Suppressor macrophage treated with lipopolysaccharide for 4 hours (primary cell): ENCODE measurements at places on chromosomes 6 and 20.

- no peak for DNase-seq
These were observed 44.0 kb upstream of the DOK5 start for GRCh38 chr20:54431156-54431944.

DNA sequence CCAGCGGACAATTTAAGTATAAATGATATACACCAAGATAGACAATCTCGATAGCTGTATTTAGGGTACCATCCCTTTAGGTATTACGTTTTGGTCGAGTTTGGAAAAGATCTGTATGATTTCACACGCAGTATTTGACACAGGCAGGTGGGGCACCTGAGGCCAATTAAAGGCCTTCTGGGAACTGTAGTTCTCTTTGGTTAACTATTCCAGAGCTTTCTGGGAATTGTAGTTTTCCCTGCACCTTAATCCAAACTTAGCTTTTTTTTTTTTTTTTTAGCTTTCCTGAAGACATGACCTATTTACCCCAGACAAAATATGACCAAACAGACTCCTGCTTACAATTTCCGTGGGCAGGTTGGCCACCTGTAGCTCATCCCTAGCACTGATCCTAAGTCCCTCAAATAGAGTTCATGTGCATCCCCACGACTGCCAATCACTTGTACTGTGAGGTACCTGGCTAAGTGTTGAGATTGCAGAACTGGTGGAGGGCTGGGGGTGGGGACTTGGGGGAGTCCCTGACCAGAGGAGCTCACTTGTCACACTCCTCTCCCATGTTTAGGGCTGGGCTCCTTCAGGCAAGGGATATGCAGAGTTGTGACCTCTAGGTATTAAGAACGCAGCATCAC, 999 bp upstream of the EHMT2 start:
- DNase-seq, result no peak

GRCh38 chr20:51258582-51259165, 235.8 kb upstream of the KCNG1 start:
- no peak for DNase-seq

GRCh38 chr6:11025921-11026635, 18.0 kb downstream of the ELOVL2 start:
- DNase-seq, result no peak

GRCh38 chr6:113464960-113465359, 392.2 kb upstream of the MARCKS start:
- peak; percentile 72 for DNase-seq

GRCh38 chr6:1255636-1256365, 56.1 kb upstream of the FOXQ1 start:
- DNase-seq, result no peak

DNA sequence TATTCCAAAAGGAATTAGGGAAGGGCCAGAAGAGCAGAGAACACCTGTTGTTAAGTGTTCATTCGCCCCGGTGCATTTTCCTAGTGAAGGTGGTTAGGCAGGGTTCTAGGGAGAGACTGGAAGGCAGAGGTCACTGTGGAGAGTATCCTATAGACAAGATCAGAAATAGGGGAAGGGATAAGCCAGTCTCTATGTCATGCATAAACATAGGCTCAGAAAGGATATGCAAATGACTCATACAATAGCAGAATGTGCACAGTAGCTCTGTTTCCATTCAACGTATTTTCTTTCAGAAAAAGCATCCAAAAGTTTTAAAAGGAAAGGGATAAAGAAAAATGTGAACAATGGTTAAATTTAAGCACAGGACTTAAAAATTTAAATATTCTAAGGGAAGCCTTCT, 47.4 kb downstream of the BMP6 start:
- DNase-seq, result no peak

DNA sequence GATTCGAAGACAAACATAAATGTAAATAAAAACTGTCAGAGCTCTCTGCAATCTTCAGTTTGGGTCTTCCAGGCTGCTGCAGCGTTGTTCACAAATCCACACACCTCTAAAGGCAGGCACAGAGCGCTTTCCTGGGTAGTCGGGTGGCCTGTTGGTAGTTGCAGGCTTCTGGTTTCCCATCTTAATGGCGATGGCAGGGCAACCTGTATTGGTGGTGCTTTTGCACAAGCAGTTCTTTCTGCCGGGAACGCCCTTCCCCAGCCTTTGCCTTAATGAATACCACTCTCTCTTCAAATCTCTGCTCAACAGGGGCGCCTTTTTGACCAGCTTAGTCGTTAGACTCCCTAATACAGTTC, 723 bp upstream of the IFT52 start:
- no peak for DNase-seq

DNA sequence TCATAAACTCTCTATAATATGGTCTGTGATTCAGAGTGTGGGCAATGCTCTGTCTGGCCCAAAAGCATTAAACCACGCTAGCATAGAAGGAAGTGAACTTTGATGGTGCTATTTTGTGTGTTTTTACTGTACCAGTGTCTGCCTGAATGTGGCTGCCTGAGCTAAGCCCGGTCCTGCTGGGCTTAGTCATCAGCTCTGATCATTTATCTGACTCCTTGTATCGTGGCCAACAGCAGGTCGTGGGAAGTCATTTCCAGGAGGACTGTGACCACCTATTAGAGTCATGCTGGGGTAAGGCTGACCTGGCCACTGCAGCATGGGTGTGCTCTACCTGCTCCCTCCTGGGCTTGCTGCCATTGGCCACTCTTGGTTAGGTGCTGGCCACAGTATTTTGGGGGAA, 239.1 kb upstream of the CEP162 start:
- no peak for DNase-seq

- DNase-seq, result no peak
These were observed 45.8 kb downstream of the TBC1D7 start for GRCh38 chr6:13282393-13283069.

DNA sequence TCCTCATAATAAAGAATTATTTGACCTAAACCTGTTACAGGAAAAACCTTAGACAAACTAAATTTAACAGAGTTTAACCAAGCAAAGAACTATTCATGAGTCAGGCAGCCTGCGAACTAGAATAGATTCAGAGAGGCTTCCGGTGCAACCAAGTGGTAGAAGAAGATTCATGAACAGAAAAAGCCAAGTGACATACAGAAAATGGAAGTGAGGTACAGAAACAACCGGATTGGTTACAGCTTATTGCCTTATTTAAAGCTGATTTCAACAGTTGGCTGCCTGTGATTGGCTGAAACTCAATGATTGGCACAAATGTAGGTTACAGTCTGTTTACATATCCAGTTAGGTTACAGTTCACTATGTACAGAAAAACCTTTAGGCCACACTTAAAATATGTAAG, 10.1 kb downstream of the PPP1R3G start:
- DNase-seq, result peak; percentile 16

- DNase-seq, result peak; percentile 89
These were observed 16.2 kb upstream of the MRPS18A start for GRCh38 chr6:43703512-43704429.

DNA sequence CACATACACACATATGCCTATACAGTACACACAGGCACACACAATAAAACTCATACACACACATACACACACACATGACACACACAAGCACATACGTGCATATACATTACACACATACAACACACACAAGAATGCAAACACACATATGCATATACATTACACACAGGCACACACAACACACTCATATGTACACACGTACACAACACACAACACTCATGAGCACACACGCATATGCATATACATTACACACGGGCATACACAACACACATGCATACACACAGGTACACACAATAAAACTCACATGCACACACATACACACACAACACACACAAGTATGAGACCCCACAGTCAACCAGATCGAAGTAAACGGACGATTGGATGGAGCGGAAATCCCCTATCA, 238.2 kb downstream of the ERMARD start:
- DNase-seq, result no peak

DNA sequence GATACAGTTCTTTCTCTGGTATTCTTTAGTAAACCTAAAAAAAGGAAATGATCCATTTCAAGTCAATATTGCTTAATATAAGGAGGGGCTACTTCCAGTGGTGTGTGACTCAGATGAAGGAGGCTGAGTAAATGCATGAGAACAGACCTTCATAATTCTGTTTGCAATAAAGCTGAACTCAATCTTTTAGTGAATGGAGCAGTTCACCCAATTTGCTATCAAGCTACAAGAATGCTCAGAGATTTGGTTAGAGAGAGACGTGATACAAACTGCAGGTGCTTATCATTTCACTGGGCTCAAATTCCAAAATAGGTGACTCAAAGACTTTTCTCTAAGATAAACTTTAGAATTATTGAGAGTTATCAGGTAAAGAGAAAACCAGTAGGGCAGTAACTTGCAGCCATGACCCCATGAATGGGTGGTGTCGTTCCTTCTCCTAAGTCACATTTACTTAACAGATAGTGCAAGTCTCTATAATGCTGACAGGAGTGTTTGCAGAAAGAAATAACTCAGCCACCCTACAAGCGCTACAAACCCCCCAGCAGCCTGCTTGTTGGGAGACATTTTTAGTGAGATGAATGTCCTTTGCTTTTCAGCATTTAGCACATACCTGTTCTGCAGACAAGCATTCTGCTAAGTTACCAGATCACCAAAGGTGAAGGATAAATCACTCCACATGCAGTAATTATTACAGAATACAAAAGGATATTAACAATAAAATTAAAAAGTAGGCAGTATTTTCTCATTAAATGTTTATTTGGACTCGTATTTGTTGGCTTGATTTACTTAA, 16.4 kb upstream of the BLOC1S5 start:
- DNase-seq, result peak; percentile 76

DNA sequence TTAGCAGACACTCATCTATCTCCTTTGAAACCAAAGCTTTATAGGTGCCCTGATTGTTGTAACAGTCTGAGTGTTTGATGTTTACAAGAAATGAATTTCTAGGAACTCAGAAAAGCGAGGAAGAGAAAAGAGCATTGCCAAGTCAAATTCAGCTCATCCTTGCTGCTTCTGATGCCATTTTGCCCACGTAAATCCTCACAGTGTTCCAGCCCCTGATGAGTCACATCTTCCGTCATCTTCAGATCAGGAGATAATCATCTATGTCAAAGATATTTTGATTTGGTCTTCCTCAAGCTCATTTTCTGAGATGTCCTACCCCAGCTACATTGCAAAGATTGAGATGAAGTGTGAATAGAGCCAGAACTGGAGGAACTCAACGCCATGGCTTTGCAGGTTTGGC, 426.2 kb downstream of the BMP2 start:
- DNase-seq, result no peak

DNA sequence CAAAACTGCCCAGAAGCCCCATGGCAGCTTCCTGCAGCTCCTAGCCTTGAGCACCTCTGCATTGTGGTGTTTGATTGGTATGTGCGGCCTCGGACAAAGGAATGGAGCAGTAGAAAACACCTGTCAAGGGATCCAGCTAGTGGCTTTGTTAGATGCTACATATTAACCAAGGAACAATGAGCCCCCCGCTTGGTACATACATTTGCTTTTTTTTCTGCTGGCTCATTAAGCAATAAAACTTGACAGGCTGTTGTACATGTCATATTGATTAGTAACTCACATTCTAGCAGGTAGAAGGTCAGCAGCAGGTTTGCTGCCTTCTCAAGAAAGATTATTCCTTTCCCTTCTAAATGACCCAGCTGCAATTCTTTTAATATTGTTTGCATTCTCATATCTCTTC, 937 bp downstream of the SPACA1 start:
- no peak for DNase-seq

- DNase-seq, result no peak
These were observed 33.6 kb downstream of the GFOD1 start for GRCh38 chr6:13453771-13454251.

DNA sequence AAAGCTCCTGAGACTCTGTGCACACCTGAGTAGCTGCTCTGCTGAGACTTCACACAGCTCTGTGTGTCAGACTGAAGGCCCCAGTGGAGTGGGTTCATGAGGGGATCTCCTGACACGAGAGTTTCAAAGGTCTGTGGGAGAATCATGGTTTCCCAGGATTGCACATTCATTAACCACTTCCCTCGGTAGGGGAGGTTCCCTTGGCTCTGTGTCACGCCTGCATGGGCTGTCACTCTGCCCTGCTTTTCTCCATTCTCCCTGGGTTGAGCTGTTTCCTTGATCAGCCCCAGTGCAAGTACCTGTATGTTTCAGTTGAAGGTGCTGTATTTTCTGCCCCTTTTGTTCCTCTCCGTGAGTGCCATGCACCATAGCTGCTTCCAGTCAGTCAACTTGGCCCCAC, 236.9 kb downstream of the EPM2A start:
- DNase-seq, result no peak

DNA sequence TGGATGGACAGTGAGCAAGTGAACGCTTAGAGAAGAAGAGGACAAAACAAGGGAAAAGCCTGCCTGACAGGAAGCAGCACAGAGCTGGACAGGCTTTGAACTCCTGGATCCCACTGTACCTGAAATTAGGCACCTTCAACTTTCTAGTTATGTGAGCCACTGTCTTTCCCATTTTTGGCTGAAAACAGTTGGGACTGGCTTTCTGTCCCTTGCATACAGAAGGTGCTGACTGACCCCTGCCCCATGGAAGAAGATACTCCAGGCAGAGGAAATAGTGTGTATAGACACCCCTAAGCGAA, 122.8 kb downstream of the CEBPB start:
- no peak for DNase-seq

DNA sequence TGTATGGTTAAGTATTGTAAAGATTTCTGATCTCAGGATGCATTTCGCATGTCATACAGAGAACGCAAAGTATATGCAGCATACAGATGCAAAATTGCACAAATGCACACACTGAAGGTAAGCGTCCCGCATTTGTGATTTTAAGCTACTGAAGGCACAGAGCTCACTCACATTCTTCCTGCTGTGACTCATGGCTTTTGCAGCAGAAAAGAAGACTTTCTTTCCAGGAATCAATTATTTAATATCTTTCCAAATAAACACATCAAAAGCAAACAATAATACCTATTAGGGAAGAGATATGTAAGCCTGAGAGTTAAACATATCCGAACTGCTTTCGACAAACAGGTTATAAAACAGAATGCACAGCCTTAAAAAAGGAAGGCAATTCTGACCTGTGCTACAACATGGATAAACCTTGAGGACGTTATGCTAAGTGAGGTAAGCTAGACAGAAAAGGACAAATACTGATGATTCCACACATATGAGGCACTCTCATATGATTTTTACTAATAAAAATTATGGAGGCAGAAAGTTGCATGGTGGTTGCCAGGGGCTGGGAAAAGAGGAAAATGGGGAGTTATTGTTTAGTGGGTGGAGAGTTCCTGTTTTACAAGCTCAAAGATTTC, 109.0 kb downstream of the TFAP2A start:
- no peak for DNase-seq

DNA sequence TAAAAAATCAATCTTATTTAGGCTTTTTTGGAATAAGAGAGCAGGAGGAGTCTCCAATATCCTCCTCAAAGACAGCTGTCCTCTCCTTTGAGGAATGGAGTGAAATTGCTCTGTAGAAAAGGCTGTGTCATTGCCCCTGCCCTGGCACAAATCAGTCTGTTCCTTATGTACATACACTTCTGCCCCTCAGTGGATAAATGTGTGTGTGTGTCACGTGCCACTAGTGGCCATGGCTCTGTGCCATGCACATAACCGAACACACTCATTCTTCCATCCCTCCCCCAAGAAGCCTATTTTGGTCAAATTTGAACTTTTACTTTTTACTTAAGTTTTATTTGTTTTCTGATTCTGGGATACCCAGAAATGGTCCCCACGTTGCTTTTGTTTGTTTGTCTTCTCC, 49.2 kb downstream of the ANKS1A start:
- no peak for DNase-seq

- no peak for DNase-seq
These were observed 64.8 kb upstream of the POU3F2 start for GRCh38 chr6:98769546-98769945.
